ENCODE measurements at places on chromosomes 12 and 14. TPM values are rescaled to one million over a fixed set of nuclear protein-coding genes. Genes with fewer than 3 reads are reported as not detected.

Gene ZC3H10
- total RNA-seq = 8.7 TPM

DNA sequence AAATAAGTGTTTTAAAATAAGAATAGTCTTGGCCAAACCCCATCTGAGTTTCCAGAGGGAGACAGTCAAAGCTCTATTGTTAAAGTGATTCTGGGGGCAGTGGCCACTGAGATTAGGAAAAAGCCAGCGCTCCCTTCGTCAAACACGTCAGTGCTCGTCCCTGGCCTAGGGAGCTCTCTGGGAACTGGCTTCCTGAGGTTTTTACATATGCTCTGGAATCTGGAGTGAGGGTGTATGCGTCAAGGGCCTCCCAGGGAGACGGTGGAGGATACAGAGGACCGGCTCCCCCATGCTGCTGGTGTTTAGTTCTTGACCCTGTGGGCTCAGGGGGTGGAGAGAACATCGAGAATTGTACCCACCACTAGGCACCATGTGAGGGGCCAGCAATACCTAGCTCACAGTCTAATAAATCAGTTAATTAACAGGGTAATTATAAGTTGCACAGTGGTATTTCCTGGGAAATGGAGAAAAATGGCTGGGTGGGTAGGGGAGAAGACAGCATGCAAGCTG lies 87.0 kb downstream of the SLC25A47 start:
- H3K27me3 ChIP-seq = no peaks in the 10 kb centered on the region
- no peak overlapping the region for H3K27ac ChIP-seq
- no peaks in the 10 kb centered on the region for H3K36me3 ChIP-seq
- H3K4me3 ChIP-seq = no peak overlapping the region

- no peaks in the 10 kb centered on the region for H3K4me1 ChIP-seq
- no peak overlapping the region for H3K27ac ChIP-seq
- no peak overlapping the region for H3K4me3 ChIP-seq
- DNase-seq = no peak
- H3K27me3 ChIP-seq = no peaks in the 10 kb centered on the region
- peaks cover 95% of the 10 kb centered on the region for H3K36me3 ChIP-seq
These were observed 27.5 kb downstream of the TCHP start for GRCh38 chr12:109927622-109928021.

GRCh38 chr12:116278667-116279066 lies 1.2 kb upstream of the MED13L start:
- no peaks in the 10 kb centered on the region for H3K36me3 ChIP-seq
- H3K27ac ChIP-seq = peak overlapping the region; percentile 93
- H3K4me1 ChIP-seq = peaks cover 10% of the 10 kb centered on the region
- no peaks in the 10 kb centered on the region for H3K27me3 ChIP-seq
- H3K4me3 ChIP-seq = no peak overlapping the region
- DNase-seq = no peak

- no peak for DNase-seq
- H3K27me3 ChIP-seq = no peaks in the 10 kb centered on the region
- peak overlapping the region; percentile 23 for H3K27ac ChIP-seq
- no peaks in the 10 kb centered on the region for H3K36me3 ChIP-seq
These were observed 27.6 kb upstream of the FOXN3 start for GRCh38 chr14:89444516-89445125.

- H3K27me3 ChIP-seq = no peaks in the 10 kb centered on the region
- no peak for DNase-seq
- H3K27ac ChIP-seq = no peak overlapping the region
- H3K4me1 ChIP-seq = no peaks in the 10 kb centered on the region
These were observed 317.4 kb upstream of the DDHD1 start for GRCh38 chr14:53470351-53471043.
